Esophagus (tissue), 2 donors: ENCODE measurements at places on chromosomes 16 and 17. TPM values are rescaled to one million over a fixed set of nuclear protein-coding genes. Genes with fewer than 3 reads are reported as not detected.

TMEM92 gene
- polyA plus RNA-seq, result 0.27 TPM

ARHGAP44 gene
- polyA plus RNA-seq, result 0.81 TPM

CD300A gene
- 1.6 TPM for polyA plus RNA-seq

KRT23 gene
- polyA plus RNA-seq, result 5.1 TPM

KLHL10 gene
- polyA plus RNA-seq, result 0.39 TPM

PPY gene
- not detected for polyA plus RNA-seq
